ENCODE measurements at places on chromosomes 6 and 20.

GRCh38 chr20:18845017-18845416 lies 31.4 kb downstream of the SCP2D1 start:
- DNase-seq: no peak

GRCh38 chr20:19696620-19697019 lies 61.4 kb upstream of the RIN2 start:
- DNase-seq: no peak

DNA sequence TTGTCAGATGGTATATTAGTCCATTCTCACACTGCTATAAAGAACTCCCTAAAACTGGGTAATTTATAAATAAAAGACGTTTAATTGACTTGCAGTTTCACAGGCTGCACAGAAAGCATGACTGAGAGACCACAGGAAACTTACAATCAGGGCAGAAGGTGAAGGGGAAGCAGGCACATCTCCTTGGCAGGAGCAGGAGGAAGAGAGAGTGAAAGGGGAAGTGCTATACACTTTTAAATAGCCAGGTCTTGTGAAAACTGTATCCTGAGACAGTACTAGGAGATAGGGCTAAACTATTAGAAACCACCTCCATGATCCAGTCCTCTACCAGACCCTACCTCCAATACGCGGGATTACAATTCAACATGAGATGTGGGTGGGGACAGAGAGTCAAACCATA lies 193.9 kb upstream of the KCNG1 start:
- DNase-seq: no peak

GRCh38 chr6:16089232-16090062 lies 39.4 kb upstream of the MYLIP start:
- DNase-seq: no peak

- no peak for DNase-seq
These were observed 112.7 kb downstream of the GJA1 start for GRCh38 chr6:121548131-121548530.

Measured in pulmonary artery endothelial cell (primary cell).